ENCODE measurements at places on chromosomes 4 and X.

GRCh38 chrX:20028588-20028987 is 37.7 kb upstream of the BCLAF3 start:
- peak; percentile 28 for DNase-seq

DNA sequence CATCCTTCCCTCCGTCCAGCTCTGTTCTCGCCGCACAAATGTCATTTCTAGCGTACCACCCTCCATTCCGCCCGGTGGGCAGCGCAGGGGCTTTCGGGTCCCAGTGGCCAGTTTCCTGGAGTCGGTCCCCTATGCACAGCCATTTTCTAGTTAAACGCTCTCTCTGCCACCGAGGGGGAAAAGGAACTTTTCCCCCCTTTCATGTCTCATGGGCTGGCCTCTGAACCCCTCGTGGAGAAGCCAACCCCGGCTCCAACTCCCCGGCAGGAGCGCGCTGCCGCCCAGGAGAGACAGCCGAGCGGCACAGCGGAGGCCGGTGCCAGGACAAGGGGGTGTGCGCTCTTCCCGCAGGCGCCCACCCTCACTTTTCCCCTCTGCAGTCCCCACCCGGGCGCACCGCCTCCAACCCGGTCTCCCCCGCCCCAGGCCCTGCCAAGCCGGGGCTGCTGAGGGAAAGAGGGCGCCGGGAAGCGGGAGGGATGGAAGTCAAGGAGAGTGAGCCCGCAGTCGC is 662 bp downstream of the APBB2 start:
- no peak for DNase-seq

GRCh38 chr4:181234951-181235680 is 1008.1 kb upstream of the TENM3 start:
- DNase-seq, result no peak

DNA sequence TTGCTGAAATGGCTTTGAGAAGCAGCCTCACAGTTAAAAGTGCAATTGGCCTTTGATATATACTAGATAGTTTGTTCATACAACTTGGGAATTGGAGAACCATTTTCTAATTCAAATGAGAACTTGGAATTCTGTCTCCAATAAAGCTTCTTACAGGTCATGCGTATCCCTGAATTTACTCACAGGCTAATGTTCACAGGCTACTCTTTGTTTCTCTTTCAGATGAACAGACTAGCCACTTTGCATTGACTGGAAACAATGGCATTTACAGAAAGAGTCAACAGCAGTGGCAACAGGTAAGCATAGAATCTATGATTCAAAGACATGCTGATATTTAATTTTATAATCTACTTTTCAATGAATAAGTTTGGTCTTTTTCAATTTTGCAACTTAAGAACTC is 13.5 kb downstream of the AFF1 start:
- DNase-seq, result no peak

GRCh38 chr4:174613979-174614378 is 91.7 kb upstream of the HPGD start:
- no peak for DNase-seq

DNA sequence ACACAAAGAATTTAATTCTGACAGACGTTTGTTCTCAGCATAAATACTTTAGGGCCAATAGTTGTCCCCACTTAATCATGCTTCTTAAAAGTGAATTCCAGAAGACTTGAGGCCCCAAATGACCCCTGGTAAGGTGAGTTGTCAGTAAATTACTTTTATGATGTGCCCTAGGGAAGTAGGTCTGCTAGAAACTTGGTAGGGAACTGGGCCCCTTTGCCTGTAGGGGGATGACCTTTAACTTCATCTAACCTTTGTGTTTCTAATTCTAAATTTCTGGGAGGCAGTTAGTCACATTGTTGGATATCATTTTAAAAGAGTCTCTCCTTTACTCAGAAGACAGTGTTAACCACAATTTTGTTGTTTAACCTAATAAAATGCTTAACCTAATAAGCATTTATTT is 28.8 kb downstream of the HHIP start:
- no peak for DNase-seq

- DNase-seq, result no peak
Measured at GRCh38 chrX:49959602-49960001, 37.2 kb downstream of the CLCN5 start.

- DNase-seq, result no peak
Measured at GRCh38 chrX:112078606-112079005, 4.0 kb downstream of the TRPC5 start.

Measured in SW480 (cell line).